ENCODE measurements at places on chromosomes 3 and 15.
A peak's percentile ranks its signal among the peaks of the same experiment; 100 is the strongest.

GRCh38 chr15:74235962-74236361, at the start of gene CCDC33:
Gene CCDC33 (plus strand): TSS chr15:74236326. CDS start chr15:74236720, 394 bp downstream.
- no peak for DNase-seq

GRCh38 chr15:72227192-72227586, 3.8 kb downstream of the PKM start:
- peak; percentile 73 for DNase-seq

- DNase-seq, result no peak
Measured at GRCh38 chr3:123635217-123635616, 50.4 kb upstream of the HACD2 start.

DNA sequence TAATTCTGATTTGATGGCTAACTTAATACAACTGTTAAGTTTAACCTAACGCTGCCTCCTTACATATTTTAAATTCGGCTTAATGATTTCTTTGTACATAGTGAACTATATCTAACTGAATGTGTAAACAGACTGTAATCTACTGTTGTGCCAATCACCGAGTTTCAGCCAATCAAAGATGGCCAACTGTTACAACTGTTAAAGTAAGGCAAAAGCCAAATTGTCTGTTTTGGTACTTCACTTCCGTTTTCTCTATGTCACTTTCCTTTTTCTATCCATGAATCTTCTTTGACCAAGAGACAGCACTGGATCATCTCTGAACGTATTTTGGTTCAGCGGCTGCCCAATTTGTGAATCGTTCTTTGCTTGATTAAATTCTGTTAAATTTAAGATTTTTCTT, 137.0 kb downstream of the LMLN start:
- no peak for DNase-seq

All from AG09309 (cell line).